Activated CD8-positive, alpha-beta T cell treated with anti-CD3 and anti-CD28 coated beads, Interleukin-2, amount 10 ng/mL, durations not matched to agents 7 days and 5 days (primary cell): ENCODE measurements at places on chromosomes 1 and 21. TPM values are rescaled to one million over a fixed set of nuclear protein-coding genes. Genes with fewer than 3 reads are reported as not detected.

DNA sequence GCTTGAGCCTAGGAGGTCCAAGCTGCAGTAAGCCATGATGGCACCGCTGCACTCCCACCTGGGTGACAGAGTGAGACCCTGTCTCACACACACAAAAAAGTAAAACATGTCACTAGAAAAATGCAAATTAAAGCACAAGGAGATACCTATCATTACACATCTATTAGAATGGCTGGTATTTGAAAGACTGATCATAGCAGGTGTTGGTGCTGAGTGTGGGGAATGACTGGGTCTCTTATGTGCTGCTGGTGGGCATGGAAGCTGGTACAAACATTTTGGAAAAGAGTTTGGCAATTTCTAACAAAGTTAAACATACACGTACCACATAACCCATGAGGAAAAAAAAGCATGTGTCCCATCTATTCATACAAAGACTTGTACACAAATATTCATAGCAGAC is 142.1 kb upstream of the ZBTB40 start:
- H3K36me3 ChIP-seq: no peaks in the 10 kb centered on the region
- H3K27ac ChIP-seq: no peak overlapping the region
- H3K27me3 ChIP-seq: peaks cover 34% of the 10 kb centered on the region
- DNase-seq: no peak
- H3K4me3 ChIP-seq: no peak overlapping the region

GRCh38 chr1:1985375-1986050 is 18.1 kb downstream of the CFAP74 start:
- peaks cover 2% of the 10 kb centered on the region for H3K27me3 ChIP-seq
- DNase-seq: no peak
- no peaks in the 10 kb centered on the region for H3K36me3 ChIP-seq
- no peaks in the 10 kb centered on the region for H3K4me1 ChIP-seq
- H3K27ac ChIP-seq: no peak overlapping the region

DNA sequence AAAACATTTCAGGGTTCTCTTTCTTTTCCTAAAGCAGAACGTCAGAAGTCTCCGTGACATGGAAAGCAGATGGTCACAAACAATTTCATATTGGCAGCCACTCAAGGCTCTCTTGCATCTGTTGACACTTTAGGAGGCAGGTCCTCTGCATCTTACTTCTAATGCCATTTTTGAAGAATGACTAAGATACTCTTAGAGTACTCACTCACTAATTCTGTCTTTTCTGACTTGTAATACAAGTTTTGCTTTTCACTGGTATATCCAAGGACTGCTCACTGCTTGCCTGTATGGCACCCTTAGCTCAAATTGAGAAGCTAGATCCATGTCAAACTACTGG is 68.3 kb downstream of the PRRX1 start:
- no peak overlapping the region for H3K4me3 ChIP-seq
- no peaks in the 10 kb centered on the region for H3K27me3 ChIP-seq
- no peak for DNase-seq
- no peaks in the 10 kb centered on the region for H3K36me3 ChIP-seq

DNA sequence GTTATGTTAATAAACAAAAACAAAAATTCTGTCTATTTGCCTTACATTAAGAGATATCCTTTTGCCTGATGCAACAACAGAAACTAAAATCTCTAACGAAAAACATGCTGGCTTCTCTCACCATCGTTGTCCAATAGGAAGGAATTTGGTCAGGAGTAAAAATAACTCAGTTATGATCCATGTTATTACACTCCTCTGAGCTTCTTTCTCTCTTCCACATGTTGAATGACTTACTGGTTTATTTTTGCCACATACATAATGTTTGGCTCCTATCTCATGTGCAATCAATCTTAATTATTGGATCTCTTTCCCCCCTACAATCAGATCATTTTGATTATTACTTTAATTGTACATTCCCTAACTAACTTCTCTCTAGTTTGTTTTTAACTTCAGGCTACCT is 688.4 kb downstream of the USP25 start:
- no peak for DNase-seq
- no peak overlapping the region for H3K27ac ChIP-seq
- no peak overlapping the region for H3K4me3 ChIP-seq
- H3K36me3 ChIP-seq: no peaks in the 10 kb centered on the region
- no peaks in the 10 kb centered on the region for H3K4me1 ChIP-seq
- no peaks in the 10 kb centered on the region for H3K27me3 ChIP-seq

DNA sequence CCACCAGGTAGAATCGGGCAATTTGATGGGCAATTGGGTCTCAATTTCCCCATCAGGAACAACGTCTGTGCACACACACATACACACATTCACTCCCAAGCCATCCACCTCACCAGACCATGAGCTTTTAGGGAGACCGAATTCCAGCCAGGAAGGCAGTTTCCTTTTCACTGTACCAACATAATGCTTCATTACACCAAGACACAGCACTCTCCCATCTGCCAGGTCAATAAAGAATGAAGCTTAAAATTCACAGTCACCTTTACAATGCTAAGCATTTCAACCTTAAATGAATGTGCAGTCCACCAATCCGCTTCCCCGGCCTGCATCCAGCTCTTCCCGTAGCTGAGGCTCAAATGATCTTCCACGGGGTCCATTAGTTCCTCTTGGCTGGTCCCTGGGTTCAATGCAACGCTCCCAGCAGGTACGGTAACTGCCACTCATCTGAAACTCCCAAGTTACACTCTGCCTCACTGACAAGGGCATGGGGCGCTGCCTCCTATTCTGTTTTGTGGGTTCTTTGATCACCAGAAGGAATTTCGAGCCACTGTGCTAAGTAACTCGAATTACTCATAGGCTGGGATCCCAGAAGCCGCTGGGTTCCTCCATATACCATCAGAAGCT is 105.0 kb downstream of the SIM2 start:
- no peak overlapping the region for H3K4me3 ChIP-seq
- no peak for DNase-seq
- H3K27ac ChIP-seq: no peak overlapping the region
- H3K4me1 ChIP-seq: no peaks in the 10 kb centered on the region

DNA sequence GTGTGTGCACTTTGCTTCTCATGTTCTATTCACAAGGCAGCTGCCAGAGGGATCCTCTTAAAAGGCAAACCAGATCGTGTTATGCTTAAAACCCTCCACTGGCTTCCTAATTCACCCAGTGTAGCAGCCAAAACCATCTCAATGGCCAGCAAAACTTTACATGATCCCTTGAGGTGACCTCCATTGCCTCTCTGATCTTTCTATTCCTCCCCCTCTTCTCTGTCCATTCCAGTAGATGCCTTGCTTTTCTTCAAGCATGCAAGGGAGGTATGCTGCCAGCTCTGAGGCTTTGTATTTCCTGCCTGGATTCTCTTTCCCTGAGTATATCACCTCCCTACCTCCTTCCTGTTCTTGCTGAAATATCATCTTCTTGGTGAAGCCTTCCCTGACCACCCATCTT is 93.2 kb upstream of the KCNK2 start:
- no peaks in the 10 kb centered on the region for H3K4me1 ChIP-seq
- H3K27ac ChIP-seq: no peak overlapping the region
- H3K4me3 ChIP-seq: no peak overlapping the region
- DNase-seq: no peak
- no peaks in the 10 kb centered on the region for H3K27me3 ChIP-seq
- H3K36me3 ChIP-seq: no peaks in the 10 kb centered on the region

The HPDL gene
- 16.8 TPM for total RNA-seq

The CTSE gene
- not detected for total RNA-seq

The SPSB1 gene
- total RNA-seq: 1.1 TPM
